ENCODE measurements at places on chromosomes 12 and 14.

GRCh38 chr12:72889791-72890190 lies 617.6 kb downstream of the TRHDE start:
- no peak for DNase-seq

- no peak for DNase-seq
Measured at GRCh38 chr12:26473291-26473690, 277.9 kb downstream of the SSPN start.

- no peak for DNase-seq
Measured at GRCh38 chr12:7859552-7859951, 13.2 kb downstream of the SLC2A14 start.

GRCh38 chr12:69906411-69907216 lies 81.6 kb downstream of the MYRFL start:
- no peak for DNase-seq

- peak; percentile 45 for DNase-seq
Measured at GRCh38 chr12:108634341-108634751, 652 bp upstream of the SELPLG start.

DNA sequence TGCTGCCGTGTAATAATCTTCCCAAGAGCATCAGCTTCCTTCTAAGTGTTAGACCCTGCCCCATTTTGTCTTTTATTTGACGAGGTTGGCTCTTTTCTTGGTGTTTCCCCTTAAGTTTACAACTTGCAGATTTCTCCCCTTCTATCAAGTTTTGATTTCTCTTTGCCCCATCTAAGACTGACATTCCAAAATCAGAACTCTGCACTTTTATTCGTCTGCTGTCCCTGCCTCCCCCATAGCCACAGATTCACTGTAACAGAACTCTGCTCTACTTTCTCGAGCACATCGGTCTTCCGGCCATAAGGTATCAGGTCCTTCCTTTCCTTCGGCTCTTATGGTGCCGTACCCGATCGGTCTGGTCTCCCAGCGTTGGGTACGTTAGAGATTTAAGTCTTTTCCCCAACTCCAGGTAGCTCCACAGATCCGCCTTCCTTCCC lies 563 bp downstream of the DCP1B start:
- DNase-seq, result peak; percentile 10

DNA sequence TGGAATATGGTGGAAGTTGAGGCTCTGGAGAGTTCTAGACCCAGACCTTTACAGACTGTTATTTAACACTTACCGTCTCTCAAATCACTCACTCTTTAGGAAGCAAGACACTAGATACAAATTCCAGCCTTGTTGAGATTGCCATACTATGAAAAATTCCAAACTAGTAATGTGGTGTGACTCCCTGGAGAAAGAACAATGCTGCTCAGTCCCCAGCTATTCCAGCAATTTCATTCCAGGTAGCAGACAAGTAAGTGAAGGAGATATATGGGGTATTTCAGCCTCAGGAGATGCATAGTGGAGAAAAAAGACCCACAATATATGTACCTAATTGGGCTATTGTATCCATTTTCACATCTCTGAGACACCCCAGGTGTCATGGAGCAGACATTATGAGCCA lies 678.9 kb upstream of the LMO3 start:
- no peak for DNase-seq

- no peak for DNase-seq
Measured at GRCh38 chr12:57775563-57776246, 3.3 kb downstream of the EEF1AKMT3 start.

DNA sequence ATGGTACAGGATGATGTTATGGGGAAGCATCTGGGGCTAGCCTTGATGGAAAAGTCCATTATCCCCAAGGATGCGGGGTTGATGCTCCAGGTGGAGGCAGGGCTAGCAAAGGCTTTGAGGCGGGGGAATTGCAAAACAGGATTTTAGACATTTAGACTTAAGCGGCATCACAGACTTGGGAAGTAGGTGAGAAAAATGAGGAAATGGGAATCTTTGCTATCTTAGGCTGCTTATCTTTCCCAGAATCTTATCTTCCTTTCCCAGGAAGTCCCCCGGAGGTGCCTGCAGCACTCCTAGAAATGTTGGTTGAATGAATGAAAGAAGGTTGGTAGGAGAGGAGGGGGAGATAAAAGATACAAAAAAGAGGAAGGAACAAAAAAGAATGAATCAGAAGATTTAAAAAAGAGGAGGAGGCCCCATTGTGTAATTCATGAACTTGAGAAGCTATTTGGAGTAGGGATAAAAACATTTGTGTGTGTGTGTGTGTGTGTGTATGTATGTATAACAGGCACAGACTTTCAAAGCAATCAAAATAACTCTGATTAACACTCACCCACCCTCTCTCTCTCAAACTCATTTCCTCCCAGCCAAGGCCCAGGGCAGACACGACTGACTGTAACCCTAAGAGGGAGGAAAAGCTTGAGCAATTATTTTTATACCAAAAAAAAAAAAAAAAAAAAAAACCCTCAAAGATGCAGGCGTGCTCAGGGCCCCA lies 62.5 kb upstream of the TBX3 start:
- peak; percentile 93 for DNase-seq

DNA sequence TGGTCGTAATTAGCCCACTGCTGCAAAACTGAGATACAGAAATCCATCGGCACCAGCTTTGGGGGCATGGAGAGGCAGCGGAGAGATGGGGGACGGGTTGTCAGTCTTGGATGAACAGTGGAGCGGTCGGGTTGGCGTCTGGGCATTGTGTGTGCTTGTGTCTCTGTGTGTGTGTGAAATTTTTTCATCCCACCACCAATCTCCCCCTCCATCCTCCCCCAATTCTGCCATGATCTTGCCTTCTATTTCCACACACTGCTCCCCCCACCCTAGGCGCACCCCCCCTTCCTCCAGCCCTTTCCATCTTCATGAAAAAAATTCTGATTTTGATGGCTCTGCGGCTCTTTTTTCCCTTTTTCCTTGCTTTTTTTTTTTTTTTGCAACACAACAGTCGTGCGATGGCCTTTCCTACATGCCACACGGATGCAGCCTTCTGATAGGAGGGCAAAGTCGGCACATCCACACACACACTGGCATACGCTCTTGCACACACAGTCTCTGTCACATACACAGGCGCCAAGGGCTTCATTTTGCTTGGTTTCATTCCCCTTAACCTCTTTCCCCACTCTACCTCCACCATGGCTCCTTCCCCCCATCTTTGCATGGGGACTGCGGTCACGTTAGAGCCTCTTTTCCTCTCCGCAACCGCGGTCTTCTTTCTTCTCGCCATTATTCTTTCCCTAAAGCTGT lies 3.3 kb downstream of the NRXN3 start:
- no peak for DNase-seq

DNA sequence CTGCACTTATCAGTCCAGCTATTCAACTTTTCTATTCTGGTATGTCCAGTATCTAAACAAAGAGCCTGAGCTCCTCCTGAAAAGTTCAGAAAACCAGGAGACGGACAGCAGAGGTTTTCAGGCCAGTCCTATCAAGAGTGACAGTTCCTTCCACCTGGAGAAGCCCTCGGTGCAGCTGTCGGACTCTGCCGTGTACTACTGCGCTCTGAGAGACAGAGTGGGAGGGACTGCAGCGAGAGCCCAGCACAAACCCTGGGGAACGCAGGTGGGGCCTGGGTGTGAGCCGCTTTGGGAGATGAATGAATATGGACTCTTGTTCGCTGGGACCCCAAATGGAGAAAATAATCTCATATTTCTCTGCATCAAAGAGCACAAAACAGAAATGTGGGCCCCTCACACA lies 329.8 kb upstream of the OR4E1 start:
- no peak for DNase-seq

DNA sequence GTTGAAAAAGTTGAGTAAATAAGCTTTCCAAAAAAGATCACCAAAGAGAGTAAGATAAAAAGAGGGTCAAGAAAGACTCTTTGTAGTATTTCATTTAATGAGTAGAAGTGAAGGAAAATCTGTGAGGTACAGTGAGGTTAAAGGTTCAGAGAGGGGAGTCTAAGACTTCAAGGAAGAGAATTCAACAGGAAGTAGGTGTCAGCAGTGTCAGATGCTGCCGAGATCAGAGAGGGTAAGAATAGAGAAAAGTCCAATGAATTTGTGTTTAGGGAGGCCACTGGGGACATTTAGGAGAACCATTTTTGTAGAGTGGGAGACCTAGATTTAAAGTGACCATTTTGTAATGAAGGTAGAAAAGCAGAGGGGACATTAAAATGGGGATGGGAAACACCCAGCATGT lies 71.6 kb upstream of the KRAS start:
- no peak for DNase-seq

DNA sequence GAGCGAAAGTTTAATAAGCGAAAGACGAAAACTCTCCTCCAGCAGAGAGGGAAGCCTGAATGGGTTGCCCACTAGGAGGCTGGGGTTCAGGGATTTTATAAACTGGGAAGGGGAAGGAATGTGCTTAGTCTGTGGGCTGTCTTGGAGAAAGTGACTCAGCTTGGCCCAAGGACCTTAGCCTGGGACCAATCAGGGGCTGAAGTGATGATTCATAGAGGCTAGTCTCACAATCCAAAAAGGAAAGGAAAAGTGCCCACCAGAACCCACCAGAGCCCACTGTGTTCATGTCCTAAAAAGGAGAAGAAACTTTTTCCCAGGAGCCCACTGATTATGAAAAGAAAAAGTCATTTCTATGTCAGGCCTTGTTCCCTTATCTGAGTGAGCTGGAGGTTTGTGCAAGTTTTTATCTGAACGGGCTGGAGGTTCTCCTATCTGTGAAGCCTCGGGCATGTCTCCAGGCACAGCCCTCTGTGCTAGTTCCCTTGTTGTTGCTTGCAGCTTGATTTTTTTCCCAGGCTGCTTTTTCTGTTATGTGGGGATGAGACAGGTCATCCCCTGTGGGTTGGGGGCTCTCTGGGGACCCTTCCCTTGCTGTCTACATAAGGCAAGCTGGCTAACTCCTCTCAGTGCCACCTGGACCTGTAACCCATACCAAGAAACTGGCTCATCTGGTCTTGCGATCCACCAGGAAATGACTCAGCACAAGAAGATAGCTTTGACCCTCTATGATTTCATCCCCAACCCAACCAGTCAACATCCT lies 8.3 kb upstream of the GOLGA5 start:
- DNase-seq, result peak; percentile 65

GRCh38 chr14:70653662-70654061 lies 11.9 kb downstream of the TTC9 start:
- no peak for DNase-seq

DNA sequence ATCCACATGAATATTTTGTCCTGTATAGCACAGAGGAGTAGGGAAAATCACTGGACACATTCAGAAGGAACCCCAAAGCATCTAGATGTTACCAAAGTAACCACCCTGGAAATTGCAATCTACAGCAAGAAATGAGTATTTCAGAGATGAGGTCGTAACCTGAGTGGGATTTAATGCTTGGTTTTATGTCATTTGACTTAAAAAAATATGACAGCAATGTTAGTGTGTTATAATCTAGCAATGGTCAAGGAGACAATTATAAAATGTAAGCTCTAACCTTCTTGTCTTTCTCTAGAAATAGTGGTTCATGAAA lies 256.6 kb downstream of the NAV3 start:
- DNase-seq, result peak; percentile 3

DNA sequence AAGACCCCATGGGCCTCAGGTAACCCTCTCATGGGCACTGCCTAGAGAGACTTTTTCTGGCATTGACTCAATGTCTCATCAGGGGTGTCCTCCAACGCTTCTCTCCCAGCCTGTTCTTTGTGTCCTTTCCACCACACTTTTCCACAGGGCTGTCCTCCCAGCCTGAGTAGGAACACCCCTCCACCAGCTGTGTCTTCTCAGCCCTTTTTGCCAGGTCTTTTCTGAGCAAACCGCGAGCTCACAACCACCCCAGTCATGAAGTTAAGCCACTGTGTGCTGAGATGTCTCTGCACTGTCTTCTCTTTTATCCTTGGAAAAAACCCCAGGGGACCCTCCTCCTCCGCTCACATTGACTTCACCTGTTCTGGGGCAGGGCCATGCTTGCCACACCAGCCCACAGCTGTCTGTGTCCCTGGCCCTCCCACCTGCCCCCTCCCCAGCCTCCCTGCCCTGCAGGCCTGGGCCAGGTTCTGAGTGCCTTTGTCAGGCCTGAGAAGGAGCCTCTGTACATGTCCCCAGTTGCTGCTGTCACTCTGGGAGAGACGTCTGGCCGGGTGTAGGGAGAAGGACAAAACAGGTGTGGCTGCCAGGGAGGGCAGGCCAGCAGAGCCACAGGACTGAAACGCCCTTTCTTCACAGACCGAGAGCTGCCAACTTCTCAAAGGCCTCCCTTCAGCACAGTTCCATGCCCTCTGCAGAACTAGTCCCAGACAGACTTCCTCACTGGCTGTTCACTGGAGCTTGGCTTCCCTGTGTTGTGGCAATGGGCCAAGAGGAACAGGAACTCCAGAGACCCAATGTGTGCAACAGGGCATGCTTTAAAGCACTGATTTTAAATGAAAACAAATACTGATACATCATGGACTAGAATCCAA lies 50.5 kb upstream of the PNMA1 start:
- DNase-seq, result no peak

DNA sequence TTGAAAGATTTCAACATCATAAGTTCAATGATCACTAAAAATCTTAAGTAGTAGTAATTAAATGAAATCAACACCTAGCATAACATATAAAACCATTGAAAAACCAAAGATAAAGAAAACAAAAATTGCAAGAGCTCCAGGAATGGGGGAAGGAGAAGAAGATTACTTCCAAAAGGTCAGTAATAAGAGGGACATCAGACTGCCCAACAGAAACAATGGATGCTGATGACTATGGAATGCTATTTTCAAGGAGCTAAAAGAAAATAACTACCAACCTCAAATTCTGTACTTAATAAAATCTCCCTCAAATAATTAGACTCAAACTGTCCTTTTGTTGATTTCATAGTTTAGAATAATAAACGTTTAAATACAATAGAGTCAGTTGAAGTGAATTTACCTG lies 314.5 kb upstream of the LMO3 start:
- no peak for DNase-seq

DNA sequence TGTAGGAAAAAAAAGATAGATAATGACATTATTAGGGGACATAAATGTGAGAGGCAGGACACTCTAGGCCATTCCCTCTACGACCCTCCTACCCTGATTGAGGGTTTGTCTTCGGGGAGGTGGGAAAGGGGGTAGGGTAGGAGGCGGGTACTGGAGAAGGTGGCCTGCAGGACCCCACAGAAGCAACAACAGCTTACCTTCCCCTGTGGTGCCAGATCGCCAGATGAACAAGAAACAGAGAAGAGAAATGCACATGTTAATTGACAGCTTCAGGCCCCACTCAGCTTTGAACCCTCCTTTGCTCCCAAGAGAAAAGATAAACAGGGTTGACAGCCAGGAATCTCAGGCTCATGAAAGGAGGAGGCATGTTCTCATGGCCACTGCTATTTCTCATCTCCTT lies 4.8 kb downstream of the PHB2 start:
- no peak for DNase-seq

- peak; percentile 43 for DNase-seq
Measured at GRCh38 chr12:121773011-121773777, 20.3 kb downstream of the RHOF start.

DNA sequence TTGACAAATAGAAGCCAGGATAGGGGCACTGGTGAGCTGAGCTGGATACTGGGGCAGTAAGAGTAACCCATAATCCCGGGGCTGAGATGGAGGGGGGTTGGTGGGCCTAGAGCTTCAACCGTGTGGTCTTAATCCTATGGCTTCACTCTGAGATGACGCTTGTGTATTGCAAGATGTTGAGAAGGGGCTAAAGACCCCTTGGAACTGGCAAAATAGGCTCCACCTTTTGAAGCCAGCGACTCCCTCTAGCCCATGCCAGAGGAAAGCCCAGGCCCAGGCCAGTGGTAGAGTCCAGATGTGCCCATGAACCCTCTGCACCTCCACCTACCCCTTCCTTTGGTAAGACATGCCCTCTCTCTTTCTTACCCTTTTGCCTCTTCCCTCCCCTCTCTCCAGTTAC lies 4.6 kb downstream of the HOXC12 start:
- no peak for DNase-seq

Measured in fibroblast of gingiva (primary cell).